ENCODE measurements at places on chromosomes 13 and 19.
A peak's percentile ranks its signal among the peaks of the same experiment; 100 is the strongest.

- DNase-seq, result peak; percentile 21
Observed at GRCh38 chr13:84137292-84137691, 255.0 kb upstream of the SLITRK1 start.

DNA sequence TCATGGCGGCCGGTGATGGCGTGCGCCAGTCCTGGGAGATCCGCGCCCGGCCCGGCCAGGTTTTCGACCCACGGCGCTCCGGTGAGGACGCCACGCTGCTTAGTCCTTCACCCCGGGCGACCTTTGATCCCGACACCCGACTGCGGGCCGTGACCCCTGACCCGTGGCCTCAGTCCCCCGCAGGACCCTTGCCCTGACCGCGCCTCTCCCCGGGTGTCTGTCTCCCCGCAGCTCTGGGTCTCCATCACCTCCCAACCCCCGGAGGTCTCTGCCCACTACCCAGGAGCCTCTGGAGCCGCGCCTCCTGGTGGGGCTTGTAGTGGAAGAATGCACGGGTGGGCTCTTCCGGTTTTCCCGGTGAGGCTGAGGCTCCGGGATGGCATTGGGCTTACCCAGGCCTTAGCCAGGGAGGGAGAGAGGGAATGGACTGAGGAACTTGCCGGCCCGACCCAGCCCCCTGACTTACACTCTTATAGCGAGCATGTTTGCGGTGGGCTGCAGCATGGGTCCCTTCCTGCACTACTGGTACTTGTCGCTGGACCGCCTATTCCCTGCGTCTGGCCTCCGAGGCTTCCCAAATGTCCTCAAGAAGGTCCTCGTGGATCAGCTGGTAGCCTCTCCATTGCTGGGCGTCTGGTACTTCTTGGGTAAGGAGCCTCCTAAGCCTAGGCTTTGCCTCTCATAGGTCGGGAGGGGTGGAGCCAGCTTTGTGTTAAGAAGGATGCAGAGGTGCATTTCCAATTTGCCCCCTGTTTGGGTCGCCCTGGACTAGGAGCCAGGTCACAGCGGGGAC lies 566 bp downstream of the MPV17L2 start:
- no peak for DNase-seq

- no peak for DNase-seq
Observed at GRCh38 chr13:34011552-34012085, 193.7 kb downstream of the RFC3 start.

GRCh38 chr13:36359301-36359950 lies 13.2 kb upstream of the SPART start:
- DNase-seq, result no peak

- DNase-seq, result no peak
Observed at GRCh38 chr19:44113784-44114390, 688 bp downstream of the ZNF225 start.

GRCh38 chr19:49119411-49120324 lies at the start of gene PPFIA3:
PPFIA3 (plus strand) TSS chr19:49119544; CDS start chr19:49127874, 8,330 bp downstream.
- DNase-seq, result no peak

GRCh38 chr19:13149628-13150186 lies 468 bp downstream of the STX10 start:
- no peak for DNase-seq

- peak; percentile 80 for DNase-seq
Observed at GRCh38 chr19:45902651-45903625, 525 bp upstream of the MYPOP start.

GRCh38 chr19:42529248-42529764 lies 1.0 kb upstream of the CEACAM1 start:
- DNase-seq, result peak; percentile 2

GRCh38 chr19:1699998-1700732 lies 47.8 kb upstream of the TCF3 start:
- no peak for DNase-seq

- DNase-seq, result no peak
Observed at GRCh38 chr19:4431296-4431695, 26.3 kb downstream of the UBXN6 start.

DNA sequence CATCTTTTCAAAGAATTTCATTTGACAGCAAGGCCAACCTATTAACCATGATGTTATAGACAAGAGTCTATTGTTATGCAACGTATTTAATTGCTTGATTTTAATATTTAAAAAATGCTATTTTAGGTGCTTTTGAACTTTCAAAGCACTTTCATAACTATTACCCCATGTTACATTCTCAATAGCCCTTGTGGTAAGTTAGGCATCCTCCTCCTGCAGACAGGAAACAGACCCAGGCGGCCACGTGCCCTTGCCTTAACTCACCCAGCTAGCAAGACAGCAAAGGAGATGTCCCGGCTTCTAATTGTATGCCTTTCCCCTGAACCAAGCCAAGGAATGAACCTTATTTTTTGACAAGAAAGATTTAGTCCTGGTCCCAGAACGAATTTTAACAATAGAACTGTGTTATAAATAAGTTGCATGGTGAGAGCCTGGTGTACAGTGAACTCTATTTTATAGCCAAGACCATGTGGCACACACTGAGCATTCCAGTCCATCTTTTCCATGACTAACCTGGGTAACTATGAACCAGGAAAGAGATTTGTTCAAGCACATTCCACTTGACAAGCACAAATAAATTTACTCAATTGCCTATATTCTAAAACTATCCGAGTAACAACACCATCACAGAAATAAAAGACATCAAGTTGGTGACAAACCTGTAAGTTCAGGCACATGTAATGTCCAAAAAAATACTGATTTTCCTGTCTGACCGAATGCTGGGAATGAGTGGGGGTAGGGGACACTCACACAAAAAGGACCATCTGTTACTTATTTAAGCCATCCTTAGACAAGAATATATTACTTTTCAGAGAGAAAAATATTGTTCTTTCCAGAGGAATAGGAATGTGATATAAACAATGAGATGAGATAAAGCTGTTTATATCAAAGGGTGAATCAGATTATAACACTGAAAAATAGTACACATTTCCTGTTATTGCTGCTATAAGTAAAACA lies 163.0 kb downstream of the EFNB2 start:
- DNase-seq, result peak; percentile 76

DNA sequence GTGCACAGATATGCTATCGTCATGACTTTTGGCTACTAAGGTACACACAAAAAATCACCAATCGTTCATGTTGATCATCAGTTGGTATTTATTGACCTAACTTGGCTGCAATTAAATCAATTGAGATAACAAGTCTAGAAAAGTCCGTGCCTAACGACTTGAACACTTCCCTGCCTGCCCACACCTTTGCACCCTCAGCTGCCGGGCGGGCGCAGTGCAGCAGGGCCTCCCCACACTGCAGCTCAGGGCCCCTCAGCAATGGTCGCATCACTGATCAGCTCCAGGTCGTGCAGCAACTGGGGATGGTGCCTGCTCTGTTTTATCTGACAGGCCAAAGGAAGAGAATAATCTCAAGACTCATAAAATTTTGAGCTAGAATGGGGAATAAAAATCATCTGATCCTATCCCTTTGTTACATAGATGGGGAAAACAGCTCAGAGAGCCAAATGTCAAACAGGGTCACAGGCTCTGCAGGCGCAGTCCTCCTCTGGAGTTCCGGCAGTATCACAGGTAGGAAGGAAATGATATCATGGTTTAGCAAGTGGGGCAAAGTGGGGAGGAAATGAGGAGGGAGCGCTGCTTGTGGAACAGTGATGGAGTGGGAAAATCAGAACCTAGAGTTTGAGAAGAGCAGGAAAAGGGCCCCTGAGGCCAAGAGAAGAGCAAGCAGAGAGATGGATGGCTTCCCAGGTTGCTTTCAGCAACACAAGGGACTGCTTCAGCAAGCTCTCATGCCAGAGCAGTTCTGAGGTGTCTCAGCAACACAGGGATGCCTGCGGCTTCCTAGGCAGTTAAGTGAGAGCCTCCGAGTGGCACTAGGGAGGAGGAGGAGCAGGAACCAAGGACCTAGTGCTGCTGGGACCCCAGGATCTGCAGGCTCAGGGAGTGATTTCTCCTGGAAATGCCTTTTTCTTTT lies 57.5 kb downstream of the SLC7A1 start:
- DNase-seq, result no peak

GRCh38 chr13:51237887-51238286 lies 15.7 kb downstream of the FAM124A start:
- DNase-seq, result no peak

GRCh38 chr13:40631605-40632004 lies 34.8 kb downstream of the FOXO1 start:
- DNase-seq, result no peak

- DNase-seq, result no peak
Observed at GRCh38 chr13:92510416-92510815, 716.2 kb upstream of the GPC6 start.

DNA sequence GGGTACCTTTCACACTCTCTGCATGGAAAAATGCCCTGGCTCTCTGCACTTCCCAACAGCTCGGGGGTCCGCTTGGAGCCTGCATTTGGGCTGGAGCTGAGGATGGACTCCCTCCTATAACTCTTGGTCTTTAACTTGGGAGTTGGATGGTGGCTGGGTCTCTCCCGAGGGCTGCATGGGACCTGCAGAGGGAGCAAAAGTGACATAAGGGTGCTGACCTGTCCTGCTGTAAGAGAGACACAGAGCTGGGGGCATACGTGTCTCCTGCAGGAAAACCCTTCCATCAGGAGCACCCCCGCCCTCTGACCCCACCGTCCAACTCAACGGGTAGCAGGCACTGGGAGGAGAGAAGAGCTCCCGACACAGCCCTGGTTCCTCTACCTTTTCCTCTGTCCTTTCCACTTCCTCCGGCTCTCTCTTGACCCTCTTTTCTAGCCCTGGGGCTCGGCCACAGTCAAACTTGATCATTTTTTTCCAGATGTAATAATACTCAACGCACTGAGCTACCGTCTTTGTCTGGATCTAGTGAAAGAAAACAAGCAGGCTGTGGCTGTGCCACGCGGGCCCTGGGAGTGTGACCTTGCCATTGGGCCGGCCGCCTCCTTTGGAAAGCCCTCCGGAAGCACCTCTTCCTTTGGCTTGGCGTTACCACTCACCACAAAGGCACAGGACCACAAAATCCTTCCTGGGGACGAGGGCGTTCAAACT lies 6.8 kb upstream of the NAPA start:
- no peak for DNase-seq

DNA sequence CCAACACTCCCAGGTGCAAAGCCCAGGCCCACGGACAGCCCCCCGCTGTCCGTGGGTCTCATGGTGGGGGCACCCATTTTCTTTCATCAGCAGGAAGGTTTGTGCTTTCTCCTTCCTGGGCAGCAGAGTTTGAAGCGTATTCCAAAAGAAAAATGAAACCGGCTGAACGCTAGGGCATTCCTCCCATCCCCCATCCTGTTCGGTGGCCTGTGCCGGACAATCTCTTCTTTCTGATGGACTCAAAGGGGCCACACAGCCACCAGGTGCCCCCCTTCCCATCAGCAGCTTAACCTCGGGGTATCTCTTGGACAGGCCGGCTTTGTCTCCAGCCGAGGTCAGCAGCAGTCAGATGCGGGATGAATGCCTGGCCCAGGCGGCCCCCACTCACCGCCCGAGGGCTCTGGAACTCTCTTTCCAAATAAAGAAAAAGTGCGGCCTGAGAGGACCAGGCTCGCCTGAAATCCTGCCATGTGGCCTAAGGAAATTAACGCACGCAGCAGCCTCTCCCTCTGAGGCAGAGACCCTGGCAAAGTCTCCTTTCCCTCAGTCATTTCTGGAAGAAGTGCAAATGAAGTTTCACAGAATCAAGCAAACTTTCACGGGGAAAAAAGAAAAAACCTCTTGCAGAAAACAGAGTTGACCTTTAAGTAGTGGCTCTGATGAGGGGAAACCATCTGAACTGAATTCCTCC lies 67.8 kb downstream of the RASA3 start:
- no peak for DNase-seq

DNA sequence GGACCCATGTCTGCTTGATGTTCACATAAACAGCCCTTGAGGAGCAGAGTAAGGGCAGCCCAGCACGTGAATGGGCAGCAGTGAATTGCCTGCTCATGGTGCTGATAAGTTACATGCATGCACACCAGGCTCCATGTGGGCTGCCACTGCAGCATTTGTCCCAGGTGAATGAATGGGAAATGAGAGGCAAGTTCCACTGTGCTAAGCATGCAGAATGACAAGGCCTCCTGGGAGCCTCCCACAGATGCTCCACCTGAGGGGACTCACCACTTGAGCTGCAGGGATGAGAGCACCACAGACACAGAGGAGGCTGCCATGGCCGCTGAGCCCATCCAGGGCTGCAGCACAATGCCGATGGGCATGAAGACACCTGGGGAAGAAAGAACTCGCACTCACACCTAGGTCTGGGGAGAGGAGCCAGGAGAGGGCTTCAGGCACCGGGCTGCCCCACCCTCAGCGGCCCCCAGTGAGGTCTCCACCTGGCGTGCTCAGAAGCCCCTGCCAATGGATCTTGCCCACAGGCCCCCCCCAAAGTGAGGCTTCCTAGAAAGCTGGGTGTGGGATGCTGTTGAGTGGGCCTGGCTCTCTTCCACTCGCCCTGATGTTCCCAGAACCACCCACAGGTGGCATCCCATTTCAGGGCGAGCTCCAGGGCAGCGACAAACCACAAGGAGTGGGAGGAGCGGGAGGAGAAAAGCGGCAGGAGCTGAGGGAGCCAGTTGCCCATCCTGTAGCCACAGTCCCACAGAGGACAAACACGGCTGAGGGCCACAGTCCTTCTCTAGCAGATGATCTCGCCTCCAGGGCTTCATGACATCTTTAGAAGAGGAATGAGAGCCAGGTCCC lies 73.8 kb downstream of the CCDC70 start:
- no peak for DNase-seq

GRCh38 chr13:99028890-99029289 lies 51.0 kb upstream of the DOCK9 start:
- DNase-seq, result no peak

- DNase-seq, result no peak
Observed at GRCh38 chr19:31271306-31271911, 77.8 kb downstream of the TSHZ3 start.

GRCh38 chr19:23972161-23972560 lies 57.5 kb downstream of the ZNF726 start:
- DNase-seq, result no peak

DNA sequence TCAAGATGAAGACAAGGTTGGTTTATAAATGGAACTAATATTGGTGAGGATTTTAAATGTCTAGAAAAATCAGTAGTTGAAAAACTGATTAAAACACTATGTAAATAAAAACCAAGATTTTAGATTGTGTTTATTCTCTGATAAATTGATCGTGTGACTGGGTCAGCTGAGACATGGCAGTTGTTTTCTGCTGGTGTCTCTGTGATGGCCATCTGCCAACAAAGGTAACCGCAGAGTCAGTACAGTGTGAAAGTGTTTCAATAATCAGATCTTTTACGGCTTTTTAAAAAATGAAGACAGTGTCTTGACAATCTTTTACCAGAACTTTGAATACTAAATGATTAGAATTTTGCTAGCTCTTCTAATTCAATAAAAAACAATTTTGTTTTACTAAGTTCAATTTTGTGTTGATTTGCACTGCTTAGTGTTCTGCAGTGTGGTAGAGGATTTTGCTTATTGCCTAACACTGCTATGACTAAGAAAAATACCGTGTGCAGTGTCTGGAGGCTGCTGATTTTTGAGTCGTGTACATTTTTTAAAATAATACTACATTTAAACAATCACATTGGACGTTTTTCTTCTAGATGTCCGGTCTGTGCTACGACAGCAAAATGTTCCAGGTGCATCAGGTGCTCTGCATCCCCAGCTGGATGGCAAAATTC lies 32.7 kb upstream of the GPR183 start:
- no peak for DNase-seq

- DNase-seq, result no peak
Observed at GRCh38 chr13:107665926-107666458, 549.3 kb downstream of the LIG4 start.

GRCh38 chr13:59527500-59527899 lies 636.2 kb downstream of the DIAPH3 start:
- DNase-seq, result no peak

Data from AG09309 (cell line).